ENCODE measurements at places on chromosomes 1 and 21. TPM values are rescaled to one million over a fixed set of nuclear protein-coding genes. Genes with fewer than 3 reads are reported as not detected.
A peak's percentile ranks its signal among the peaks of the same experiment; 100 is the strongest.

CRYBG2 gene
- not detected for total RNA-seq

CASZ1 gene
- total RNA-seq, result not detected

SMCP gene
- total RNA-seq, result not detected

CDC42BPA gene
- 82.5 TPM for total RNA-seq

SLC45A1 gene
- 2.0 TPM for total RNA-seq

NR5A2 gene
- 11.5 TPM for total RNA-seq

ANKRD65 gene
- total RNA-seq, result 2.4 TPM

CYYR1 gene
- not detected for total RNA-seq

TGFB2 gene
- 13.5 TPM for total RNA-seq

HNRNPR gene
- 83.4 TPM for total RNA-seq

DNA sequence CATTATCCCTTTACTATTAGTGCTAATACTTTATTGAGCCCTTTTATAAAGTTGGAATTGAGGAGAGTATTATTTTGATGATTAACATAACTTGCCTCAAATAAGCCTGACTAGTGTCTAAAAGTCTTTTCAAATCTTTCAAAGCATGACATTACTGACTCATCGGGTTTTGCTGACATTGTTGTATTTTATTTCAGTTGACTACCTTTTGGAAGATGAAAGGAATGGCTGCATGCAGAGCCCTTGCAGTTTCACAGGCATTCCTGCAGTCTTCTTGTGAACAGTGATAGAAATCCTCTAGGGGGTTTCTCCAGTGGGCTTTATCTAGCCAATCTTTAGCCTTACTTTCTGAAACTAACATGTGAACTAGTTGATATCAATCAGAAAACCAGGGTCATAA, 43.0 kb upstream of the TMEM61 start:
- DNase-seq, result no peak

DNA sequence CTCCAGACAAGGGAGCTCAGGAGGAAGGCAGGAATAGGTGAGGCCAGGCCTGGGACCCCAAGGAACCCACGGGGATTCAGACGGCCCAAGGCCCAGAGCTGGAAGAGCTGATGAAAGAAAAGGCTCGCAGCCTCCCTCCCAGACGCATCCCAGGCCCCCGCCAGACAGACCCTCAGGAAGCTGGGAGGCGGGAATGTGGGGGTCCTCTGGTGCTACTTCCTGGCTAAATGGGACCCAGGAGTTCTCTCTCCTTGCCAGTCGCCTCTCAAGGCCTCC, 430 bp downstream of the FBXO2 start:
- DNase-seq, result no peak

DNA sequence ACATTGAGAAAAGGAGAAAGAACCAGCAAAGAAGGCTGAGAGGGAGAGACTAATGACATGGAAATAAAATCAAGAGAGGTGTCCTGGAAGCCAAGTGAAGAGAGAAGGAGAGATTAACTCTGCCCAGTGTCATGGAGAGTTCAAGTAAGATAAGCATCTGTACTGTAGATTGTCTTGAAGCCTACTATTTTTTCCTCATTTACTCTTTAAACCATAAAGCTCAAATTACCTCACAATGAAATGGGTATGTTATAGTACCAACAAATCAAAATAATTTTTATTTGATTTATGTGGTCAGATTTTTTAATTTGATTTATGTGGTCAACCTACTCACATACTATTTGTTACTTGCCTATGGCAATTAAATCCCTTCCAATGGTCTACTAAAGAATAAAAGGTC, 5.2 kb upstream of the PALMD start:
- DNase-seq, result no peak

DNA sequence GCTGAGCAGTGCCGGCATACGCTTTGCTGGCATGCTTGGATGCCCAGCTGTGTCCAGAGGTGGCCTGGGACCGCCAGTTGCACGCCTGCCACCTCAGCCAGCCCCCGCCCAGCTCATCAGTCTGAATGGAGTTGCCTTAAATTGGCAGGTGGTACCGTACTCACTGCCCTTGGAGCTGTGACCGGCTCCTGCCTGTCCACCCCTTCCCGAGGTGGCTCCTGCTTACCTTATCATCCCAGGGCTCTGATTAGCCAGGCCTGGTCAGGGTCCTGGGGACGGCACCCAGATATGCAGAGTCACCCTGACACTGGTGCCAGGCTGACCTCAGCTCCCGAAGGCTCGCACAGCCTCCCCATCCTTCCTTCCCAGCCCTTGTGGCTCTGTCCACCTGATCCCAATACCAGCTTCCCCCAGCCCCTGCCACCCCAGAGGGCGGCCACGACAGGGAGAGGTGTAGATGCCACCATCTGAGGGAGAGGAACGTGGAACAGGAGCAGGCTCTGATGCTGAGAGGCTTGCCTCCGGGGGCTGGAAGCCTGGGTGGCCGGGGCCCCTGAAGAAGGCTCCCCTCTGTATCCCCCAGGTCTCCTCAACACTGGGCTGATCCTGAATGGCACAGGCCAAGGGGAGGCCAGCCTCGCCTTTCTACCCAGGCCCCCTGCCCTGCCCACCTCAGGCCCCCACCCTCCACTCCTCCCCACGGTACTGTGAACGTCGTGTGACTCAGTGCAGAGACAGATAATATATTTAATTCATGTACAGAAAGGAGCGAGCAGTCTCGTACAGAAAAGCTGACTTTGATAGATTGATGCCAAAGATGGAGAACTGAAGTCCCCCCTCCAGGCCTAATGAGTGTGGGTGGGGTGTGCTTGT, 27.8 kb downstream of the CDK18 start:
- DNase-seq, result no peak

DNA sequence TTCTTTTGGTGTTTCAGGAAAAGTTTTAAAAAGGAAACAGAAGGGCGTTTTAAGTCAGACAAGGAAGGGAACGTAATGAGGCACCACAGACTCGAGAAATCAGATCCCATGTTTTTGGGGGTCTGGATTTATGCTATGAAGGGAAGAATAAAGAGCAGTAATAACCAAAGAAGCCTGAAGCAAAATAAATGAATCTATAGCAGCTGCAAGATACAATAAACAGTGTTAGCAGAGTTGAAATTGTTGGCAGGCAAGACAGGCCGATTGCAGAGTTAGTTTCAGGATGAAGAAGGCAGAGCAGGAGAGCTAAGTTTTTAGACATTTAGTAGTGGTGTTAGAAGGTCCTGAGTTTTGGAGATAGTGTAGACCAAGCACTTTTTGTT, 425 bp downstream of the DDR2 start:
- DNase-seq, result peak; percentile 56

DNA sequence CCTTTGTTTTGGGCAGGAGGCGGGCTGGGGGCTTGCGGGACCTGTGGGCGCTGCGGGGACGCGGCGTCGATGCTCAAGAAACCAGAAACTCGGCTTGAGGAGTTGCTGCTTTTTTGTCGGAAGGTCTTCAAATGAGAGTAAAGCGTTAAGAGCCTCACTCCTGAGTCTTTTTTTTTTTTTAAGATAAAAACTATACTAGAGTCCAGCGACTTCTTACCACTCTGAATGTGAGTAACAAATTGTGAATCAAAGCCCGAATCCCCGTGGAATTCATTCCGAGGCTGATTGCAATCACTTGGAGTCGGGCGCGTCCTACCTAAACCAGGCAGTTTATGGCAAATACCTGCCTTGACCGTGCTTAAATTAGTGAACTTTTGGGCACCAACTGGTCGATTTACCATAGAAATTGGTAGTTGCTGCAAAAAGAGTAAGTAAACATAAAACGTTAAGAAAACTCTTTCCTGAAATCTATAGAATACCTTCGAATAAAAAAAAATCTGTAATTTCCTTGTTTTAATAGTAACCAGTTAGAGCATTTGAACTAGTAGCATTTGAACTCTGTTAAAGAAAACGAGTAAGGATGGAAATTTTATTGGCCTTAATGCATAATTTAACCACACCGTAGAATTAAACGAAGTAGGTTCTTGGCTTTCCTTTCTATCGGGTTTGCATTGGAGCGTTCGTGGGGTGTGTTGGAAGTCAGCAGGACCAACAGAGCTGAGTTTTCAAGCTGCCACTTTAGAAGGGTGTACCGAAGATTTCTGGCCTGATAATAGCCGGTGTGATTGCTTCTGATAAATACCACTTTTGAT, 769 bp downstream of the GPSM2 start:
- peak; percentile 60 for DNase-seq

GRCh38 chr1:224894915-224895314, 34.6 kb upstream of the DNAH14 start:
- DNase-seq, result peak; percentile 29

DNA sequence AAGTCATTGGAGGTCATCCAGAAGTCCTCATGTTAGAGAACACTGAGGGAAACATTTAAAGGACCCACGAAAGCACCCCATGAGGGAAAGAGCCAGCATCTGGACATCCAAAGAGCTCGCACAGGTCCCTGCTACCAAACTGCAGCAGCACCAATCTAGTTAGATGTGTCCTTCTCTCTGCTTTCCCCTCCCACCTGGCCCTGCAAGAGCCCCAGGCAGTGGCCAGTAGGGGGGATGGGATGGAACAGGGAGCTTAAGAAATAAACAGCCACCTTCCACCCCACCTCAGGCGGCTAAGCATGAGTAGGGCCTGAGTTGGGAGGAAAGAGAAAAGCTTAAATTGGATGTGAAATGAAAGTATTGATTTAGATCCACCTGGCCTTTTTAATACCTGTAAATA, 175.9 kb upstream of the KCND3 start:
- DNase-seq, result no peak

GRCh38 chr1:19512545-19512944, 27.2 kb upstream of the CAPZB start:
- DNase-seq, result peak; percentile 54

DNA sequence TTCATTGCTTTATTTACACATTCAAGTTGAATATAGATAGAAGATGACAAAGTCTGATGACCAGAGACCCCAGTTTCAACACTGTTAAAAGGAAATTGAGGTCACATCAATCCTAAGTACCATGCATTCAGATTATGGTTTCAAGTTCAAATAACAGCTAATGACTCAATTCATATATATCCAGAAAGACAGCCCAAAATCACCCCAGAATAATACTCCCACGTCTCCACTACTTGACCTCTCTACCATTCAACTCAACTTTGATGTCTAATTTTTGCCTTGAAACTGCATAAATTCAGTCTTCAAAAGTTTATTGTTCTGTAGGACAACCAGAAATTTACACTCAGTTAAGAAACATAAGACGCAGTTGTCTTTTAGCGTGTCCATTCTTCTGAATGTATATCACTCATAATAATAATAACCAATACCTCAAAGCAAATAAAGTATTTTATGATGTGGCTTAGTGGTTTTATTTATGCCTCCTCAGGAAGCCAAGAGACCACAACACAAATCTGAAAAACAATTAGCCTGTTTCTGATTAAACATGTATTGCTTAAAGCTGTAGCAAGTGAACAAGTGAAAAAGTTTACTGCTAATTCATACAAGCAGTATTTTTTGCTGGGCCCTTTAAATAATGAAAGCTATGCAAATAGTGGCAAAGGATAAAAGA, 569.0 kb downstream of the LTN1 start:
- no peak for DNase-seq

GRCh38 chr1:48870596-48870995, 93.9 kb upstream of the BEND5 start:
- peak; percentile 21 for DNase-seq

GRCh38 chr1:204854286-204854685, 16.4 kb upstream of the NFASC start:
- DNase-seq, result no peak

- no peak for DNase-seq
These were observed 49.9 kb upstream of the KCNH1 start for GRCh38 chr1:211183747-211184313.

- no peak for DNase-seq
These were observed 47.1 kb upstream of the LRRC3 start for GRCh38 chr21:44408226-44408625.

- DNase-seq, result no peak
These were observed 5.6 kb downstream of the KIFAP3 start for GRCh38 chr1:170068923-170069322.

GRCh38 chr1:227916655-227917054, 31.1 kb downstream of the WNT9A start:
- DNase-seq, result no peak

DNA sequence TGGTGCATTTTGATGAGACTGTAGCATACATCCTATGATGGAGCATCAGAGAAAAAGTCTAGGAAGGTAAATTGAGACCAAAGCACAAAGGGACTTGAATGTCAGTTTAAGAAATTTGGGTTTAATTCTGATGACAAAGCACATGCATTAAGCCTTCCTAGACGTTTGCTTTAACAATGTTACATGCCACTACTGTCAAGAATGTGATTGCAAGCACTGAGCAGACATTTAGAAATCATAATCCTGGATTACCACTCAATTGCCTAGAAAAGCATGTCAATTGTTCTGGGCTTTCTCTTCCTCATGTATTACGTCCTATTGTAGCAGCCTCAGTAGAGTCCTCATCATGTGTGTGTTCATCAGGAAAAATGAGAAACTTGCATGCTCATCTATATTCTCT, 117.1 kb downstream of the ZNF281 start:
- DNase-seq, result no peak

GRCh38 chr1:55707196-55707595, 492.0 kb upstream of the USP24 start:
- no peak for DNase-seq

GRCh38 chr1:40519517-40519916, 10.9 kb downstream of the EXO5 start:
- peak; percentile 3 for DNase-seq

DNA sequence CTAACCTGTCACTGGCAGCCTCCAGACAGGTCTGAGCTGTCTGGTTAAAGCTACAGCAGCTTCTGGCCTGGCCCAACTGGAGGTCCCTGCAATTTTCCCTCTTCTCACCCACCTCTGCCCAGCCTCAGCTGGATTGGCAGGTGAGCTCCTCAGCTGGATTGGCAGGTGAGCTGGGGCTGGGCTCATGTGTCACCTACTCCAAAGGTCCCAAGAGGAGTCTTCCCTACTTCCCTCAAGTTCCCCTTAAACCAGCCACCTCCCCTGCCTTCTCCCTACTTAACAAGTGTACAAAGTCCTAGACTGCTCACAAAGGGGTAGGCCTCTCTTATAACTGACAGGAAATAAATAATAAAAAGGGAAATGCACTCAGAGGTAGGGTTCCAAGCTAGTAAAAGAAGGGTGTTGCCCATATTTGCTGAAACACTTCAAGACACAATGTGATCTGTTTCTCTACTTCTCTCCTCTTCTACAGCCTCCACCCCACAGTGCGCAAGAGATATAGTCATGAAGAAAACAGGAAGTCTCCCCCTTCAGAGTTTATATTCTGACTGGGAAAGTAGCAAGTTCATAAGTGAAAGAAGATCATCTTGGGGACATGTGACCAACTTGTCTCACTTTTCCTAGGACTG, at the start of gene GPA33:
Gene GPA33, minus strand, starts transcription at position 64 of the 629 bp plus-strand sequence. CDS start 90 bp downstream, outside the sequence.
- no peak for DNase-seq

DNA sequence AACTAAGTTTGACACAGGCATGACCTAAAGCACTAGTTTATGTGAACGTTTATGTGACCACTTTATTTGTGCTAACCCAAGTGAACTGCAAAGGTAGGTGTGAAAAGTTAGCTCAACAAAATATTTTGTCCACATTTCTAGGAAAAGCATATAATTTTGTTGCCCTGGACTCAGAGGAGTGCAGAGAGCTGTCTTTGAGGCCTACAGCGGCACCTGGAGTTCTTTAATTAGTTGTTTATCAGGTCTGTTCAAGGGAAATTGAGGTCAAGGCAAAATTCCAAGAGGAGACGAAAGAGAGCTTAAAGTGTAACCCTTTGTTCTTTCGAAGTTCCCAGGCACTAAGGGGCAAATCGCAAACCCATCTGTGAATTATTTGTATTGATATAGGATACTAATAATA, 1.3 kb downstream of the GIPC2 start:
- DNase-seq, result no peak

GRCh38 chr21:36178349-36178748, 21.7 kb downstream of the DOP1B start:
- no peak for DNase-seq

Data from fibroblast of the aortic adventitia (primary cell).